Mesothelial cell of epicardium (in vitro differentiated cells): ENCODE measurements at places on chromosomes 1 and 21. TPM values are rescaled to one million over a fixed set of nuclear protein-coding genes. Genes with fewer than 3 reads are reported as not detected.

Gene CFHR3
- 0.38 to 0.93 TPM (median 0.42 TPM) in 3 replicates for total RNA-seq

GRCh38 chr1:156816561-156817328, at the start of gene SH2D2A:
Gene SH2D2A (minus strand): TSS chr1:156816848. CDS start chr1:156816708, 140 bp downstream.
- no peak for DNase-seq

DNA sequence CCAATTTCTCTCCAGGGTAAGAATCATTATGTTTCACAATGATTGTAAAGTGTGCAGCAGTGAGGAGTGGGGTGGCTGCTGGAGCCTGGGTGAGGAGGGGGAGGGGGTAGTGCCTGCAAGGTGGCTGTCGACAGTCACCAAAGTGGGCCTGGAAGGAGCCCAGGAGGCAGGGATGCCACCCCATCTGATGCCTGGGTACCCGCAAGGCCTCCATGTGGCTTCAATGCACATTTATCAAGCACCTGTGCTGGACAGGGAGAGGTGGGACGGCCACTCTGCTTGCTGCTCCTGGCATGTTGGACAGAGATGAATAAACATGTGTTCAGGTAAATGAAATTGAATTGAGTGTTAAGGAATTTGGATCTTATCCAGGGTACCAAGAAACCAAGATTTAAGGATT, 78.8 kb upstream of the DISP3 start:
- DNase-seq, result no peak

DNA sequence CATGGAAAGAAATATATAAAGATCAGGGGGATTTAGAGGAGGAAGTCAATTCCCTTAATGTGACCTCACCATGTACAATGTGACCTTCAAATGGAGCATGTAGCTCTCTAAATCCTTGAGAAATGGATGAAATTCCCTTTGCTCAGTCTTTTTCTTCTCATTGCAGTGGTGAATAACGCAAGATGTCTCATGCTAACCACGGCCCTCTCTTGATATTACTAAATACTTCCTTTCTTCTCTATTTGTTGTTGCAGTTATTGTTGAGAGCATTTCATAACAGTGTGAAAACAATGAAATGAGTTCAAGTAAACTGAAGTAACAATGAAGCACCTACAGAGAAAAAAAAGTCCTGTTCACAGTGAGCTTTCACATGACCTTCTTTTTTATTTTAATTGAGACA, 55.6 kb downstream of the ZNF281 start:
- DNase-seq, result no peak

DNA sequence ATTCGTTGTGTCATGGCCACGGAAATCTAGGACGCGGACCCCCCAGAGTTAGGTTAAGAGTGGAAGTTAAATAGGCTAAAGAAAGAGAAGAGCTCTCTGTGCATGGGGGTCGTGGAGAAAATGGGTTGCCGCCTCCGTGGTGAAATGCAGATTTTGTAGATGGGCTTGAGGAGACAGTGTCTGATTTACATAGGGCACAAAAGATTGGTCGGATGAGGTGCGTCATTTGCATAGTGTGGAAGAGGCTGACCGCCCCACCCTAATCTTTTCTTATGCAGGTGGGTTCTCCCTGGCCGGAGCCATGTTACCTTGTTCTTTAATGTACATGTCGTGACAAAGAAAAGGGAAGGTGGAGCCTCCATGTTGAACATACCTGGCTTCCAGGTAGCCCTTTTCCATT, 14.3 kb upstream of the SLC5A9 start:
- no peak for DNase-seq

Gene ST6GALNAC5
- 16.7 to 18.6 TPM (median 16.8 TPM) in 3 replicates for total RNA-seq

- no peak for DNase-seq
Observed at GRCh38 chr21:40882192-40882915, 35.4 kb upstream of the DSCAM start.

- DNase-seq, result no peak
Observed at GRCh38 chr1:115907092-115907491, 66.2 kb upstream of the NHLH2 start.

DNA sequence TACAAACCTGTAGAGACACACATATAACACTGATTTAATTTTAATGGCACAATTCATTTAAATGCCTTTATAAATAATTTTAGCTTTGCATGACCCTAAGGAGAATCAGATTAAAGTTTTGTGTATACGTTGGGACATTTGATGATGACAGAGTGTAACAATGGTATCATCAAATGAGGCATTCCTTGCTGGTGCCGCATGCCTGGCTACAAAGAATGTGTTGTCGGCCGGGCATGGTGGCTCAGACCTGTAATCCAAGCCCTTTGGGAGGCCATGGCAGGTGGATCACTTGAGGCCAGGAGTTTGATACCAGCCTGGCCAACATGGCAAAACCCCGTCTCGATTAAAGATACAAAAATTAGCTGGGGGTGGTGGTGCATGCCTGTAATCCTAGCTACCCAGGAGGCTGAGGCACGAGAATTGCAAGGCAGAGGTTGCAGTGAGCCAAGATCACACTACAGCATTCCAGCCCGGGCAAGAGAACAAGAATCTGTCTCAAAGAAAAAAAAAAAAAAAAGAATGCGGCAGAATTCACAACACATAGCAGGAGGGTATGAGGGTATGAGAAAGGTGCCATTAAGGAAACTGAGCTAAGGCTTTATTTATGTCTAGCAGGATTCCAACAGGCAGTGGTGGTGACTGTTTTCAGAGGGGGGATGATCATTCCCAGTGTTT, 58.9 kb downstream of the PTPN14 start:
- no peak for DNase-seq

DNA sequence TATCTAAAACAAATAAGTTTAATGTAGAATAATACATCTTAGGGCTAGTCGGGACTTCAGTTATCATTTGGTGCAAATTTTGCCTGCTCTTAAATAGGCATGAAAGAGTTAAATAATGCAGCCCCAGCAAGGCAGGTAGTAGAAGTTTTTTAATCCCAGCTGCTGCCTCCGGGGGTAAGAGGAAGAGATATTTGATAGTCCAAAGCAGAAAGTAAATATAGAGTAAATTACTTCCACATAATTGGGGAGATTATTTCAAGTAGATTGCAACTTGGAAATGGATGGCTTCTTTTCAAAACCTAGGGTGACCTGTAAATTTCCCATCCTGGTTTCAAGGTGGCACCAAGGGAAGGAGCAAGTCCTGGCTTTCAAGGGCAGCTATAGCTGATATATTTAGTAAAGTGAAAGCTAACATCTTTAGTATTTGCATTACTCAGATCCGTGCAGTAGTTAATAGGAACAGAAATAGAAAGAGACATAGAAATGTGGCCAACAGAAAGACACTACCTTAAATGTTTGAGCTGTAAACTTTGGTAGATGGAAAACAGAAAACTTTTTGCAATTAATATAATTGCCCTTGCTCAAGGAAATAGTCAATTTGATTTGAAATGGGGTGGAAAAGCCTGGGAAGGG, 109.1 kb downstream of the LMO4 start:
- DNase-seq, result no peak
